Cardiac fibroblast (primary cell): ENCODE measurements at places on chromosomes 4 and X.

DNA sequence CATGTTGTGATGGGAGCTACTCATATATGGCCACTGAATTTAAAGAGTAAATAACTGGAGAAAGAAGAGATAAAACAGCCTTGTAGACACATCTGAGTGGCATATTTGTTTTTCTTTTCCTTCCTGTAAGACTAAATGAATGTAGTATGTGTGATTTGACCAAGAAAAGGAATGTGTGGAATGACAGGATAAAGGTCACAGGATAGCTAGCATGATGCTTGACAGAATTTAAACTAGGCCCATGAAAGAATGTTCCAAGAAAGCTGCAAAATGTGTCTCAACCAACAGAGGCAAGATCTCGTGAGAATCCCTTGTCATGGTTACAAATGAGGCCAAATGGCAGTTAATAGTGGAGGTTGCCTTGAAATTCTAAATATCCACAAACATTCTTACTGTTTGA, 137.0 kb downstream of the KCNIP4 start:
- peak; percentile 65 for DNase-seq

DNA sequence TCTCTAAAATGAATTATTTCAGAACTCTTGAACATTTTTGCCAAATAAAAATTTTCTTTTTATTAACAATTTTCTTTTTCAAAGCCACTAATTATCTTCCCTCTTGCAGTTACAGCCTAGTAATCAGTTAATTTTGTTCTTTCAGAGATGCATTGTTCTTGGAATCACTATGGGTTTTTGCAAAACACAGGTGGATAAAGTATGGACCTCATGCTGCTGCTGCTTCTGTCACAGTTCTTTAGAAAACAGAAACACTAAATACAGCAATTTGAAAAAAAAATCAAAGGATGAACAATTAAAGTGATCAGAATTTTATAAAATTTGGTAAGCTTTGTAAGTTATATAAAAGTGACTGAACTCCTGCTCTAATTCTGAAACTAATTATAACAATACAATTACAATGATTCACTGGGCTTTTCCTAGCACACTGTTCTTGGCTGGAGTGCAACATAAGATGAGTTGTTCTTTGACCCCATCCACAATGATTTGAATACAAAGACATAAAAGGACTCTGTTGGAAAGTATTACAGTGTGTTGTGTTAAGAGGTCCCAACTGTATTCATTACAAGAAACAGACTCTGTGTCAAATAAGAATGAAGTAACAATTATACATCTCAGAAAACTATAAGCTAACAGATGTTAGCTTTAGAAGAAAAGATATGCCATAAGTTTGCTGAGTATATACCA, 59.4 kb upstream of the GK2 start:
- peak; percentile 44 for DNase-seq

DNA sequence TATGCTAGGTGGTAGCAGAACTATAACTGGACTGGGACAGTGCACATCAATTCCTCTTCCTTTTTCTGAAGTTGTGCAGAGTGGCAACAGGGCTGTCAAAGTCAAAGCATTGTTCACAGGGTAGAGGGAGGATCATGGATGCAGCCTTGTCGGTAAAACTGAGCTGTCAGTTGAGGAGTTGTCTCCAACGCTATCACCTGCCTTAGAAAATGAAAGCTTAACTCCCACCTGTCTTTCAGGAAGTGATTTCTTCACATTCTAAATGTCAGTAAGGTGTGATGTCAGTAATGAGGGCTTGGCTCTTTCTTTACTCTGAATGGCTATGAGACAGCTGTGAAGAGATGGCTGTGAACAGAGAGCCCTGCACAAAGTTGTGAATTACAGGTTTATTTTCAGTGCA, 66.4 kb upstream of the BANK1 start:
- DNase-seq, result no peak

GRCh38 chr4:75995727-75996126, 5.0 kb upstream of the SDAD1 start:
- peak; percentile 72 for DNase-seq

DNA sequence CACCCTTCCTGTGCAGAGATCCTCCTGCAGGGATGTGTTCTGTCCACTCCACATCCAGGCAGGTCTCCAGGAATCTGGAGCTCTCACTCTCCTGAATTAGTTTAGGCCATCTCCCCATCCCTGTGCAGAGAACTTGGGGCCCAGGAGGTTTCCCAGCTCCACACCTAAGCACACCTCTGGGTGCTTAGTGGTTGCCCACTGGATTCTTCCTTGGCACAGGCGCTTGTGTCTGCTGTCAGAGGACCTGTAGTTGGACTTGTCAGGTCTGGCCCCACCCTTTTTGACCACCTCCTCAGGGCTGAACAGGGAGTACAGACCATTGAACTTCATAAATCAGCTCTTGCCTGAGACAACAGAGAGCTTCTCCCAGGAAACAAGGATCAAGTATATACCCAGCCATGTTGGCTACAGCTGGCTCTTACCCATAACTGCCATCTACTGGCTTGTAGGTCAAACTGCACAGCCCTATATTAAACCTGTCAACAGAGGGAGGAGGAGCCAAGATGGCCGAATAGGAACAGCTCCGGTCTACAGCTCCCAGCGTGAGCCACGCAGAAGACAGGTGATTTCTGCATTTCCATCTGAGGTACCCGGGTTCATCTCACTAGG, 275.5 kb downstream of the PPARGC1A start:
- peak; percentile 9 for DNase-seq

- no peak for DNase-seq
Observed at GRCh38 chr4:180418819-180419531, 1824.2 kb upstream of the TENM3 start.

GRCh38 chr4:137226900-137227299, 305.4 kb downstream of the PCDH18 start:
- DNase-seq, result peak; percentile 23

DNA sequence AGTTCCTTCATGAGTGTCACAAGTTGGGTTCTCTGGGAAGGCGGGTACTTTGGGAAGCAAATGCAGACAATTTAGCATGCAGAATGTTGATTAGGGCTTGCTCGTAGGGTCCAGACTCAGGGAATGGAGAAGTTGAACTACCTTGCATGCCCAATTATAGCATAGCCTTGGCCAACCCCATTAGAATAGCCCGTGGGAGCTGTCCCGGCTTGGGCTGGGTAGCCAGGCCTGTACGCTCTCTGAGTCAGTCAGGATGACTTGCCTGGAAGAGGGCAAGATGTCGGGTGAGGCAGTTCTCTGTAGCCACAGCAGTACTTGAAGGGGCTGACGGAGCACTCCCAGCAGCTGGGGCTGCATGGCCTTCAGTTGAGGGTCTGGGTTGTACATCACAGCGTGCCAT, 19.5 kb downstream of the KIAA0232 start:
- DNase-seq, result no peak

DNA sequence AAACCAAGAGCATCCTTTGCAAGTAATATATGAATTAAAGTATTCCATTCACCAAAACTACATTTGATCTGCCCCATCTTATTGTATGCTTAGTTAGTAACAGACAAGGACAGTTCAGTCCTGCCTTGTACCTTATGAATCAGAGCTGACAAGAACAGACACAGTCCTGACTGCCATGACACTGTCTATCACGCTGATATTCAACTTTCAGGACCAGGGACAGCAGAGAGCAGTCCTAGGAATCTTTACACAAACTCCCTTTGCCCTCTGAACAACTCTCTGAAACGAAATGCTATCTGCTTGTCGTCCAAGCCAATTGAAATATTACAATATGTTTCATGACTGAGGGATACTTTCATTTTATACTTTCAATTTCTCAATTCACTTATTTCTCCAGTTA, 268.6 kb upstream of the VCX start:
- no peak for DNase-seq

DNA sequence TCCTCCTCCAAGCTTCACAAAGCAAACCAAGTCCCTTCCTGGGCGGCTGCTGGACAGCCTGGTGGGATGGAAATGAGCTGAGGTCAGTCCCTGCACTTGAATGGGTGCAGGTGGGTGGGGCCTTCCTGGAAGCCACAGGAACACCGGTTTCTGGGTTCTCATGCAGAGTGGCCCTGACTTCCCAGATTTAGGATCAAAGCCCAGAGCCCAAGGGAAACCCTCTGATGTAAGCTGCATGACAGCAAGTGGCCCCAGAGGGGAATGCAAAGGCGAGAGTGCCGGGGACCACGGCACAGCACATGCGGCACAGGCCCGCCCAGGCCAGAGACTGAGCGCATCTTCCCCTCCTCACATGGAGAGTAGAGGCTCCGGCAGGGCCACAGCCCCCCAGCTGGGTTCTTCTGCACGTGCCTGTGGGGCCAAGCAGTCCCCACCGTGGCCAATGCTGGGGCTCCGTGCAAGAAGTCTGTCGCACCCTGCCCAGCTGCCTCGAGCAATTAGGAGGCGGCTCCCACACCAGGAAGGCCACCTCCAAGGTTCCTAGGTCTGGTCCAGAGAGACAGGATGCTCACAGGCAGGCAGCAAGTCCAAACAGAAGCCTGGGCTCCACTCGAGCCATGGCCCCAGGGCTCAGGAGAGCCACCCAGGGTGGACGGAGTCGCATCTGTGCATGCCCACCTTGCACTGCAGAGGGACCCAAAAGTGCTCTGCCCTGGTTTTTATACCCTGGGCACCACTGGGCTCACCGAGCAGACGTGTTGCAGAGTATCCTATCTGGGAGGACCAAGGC, 83.0 kb downstream of the HTRA3 start:
- no peak for DNase-seq

DNA sequence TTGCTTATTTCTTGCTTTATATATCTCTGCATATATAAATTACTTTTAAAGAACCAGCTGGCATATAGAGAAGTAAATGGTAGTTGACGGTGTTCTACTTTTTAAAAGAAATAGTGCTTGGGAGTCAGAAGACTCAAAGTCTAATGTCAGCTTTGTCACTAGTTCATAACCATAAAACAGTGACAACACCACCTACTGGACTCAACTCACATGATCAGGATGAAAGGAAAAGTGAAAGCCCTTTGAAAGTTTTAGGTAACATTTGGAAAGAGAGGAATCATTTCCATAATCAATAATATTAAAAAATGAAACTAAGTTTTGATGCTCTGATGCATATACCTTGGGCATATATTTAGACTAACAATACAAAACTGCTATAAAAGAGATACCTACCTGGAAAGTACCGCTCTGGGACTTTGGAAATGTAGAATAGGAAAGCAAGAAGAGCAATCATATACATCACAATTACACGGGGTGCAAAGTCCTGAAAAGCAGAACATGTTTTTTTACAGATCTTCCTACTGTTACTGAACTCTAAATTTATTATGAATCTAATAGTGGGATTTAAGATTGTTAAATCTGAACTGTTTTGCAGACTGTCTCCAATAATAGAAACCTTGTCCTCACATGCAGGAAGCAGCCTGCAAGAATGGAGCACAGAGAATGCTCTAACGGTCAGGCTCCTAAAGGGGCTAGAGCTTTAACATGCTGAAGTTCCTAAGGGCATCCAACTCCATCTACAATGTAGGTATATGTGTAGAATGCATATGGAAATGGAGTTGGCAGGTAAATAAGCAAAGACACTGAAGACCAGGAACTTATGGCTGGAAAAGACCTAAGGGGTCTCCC, 15.6 kb downstream of the PAQR3 start:
- no peak for DNase-seq

DNA sequence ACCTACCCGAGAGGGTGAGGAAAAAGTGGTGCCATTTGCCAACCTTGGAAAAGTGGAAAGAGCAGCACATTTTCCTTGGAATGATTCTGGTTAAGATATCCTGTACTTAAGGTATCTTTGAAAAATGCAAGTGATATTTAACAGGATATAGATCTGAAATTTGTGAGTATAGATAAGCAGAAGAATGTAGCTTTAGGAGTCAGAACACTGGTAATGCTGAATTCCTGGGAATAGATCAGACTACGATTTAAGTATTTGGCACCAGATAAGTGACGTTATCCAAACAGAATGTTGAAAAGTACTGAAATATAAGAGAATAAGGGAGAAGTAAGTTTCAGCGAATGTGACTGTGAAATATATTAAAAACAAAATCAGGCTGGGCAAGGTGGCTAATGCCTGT, 210.1 kb downstream of the PCDH7 start:
- DNase-seq, result no peak

DNA sequence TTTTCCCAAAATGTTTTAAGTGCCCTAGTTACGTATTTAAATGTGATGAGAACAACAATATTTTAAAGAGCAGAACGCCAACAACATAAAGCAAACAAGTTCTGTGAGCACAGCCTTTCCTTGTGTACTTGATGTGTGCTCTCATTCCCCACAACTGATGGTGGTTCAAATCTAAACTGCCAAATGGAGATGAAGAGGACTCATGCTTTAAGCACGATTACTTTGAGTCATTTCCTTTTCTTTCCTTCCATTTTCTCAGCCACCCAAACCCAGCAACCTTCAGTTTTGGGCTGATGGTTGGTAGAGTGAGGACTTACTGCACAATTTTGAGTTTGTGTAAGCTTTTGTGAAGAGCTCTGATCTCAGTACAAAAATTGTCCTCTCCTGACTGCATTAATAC, 1.7 kb downstream of the NSD2 start:
- DNase-seq, result peak; percentile 86

GRCh38 chr4:17497890-17498523, 13.9 kb downstream of the QDPR start:
- no peak for DNase-seq

DNA sequence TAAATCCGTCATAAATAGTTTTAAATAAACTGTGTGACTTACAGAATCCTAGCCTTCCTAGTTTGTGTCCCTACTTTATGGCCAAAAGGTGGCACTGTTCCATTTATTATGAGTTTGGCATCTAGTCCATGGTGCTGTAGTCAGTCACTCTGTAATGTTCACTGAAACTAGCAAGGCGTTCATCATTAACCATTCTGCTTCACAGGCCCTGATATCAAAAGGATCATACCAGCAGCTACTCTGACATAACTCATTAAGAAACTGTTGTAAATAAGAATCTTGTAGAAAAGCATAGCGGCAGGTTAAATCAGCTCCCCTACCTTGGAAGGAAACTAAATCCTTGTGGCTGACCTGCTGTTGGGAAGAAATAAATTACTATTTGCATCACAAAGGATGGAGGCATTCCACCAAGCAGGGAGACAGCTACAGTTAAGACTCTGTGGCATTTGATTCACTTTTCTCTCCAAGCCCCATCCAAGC, 919.6 kb upstream of the DIAPH2 start:
- peak; percentile 52 for DNase-seq

- DNase-seq, result no peak
Observed at GRCh38 chr4:170134821-170135220, 45.1 kb upstream of the AADAT start.

GRCh38 chr4:152246659-152247058, 289.2 kb downstream of the FBXW7 start:
- no peak for DNase-seq

DNA sequence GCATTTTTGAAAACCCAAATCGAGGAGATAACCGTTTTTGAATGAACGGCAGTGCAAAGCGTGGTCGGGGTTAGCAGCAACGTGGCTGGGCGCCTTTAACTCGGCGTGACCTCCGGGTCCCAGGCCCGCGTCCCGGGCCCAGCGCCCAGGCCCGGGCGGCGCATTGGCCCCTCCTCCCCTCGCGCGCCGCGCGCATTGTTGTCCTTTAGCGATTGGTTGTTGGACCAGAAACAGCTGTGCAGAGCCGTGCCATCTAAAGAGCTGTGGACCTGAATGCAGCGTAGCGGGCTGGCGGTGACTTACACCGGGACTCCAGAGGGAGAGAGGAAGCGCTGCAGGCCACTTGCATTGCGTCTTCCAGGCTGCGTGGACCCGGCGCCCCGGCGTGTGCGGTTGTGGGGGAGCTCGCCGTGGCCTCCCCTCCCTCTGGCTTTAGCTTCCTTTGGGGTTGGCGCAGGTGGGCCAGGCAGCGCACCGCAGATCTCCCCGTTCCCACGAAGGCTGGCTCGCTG, at the start of gene STOX2:
STOX2 (plus strand) TSS at position 227 of the 512 bp plus-strand sequence. CDS start 1,484 bp downstream, outside the sequence.
- DNase-seq, result peak; percentile 48

- DNase-seq, result peak; percentile 23
Observed at GRCh38 chr4:41323179-41323578, 66.5 kb downstream of the UCHL1 start.
